ENCODE measurements at places on chromosomes 12 and 14.
A peak's percentile ranks its signal among the peaks of the same experiment; 100 is the strongest.

- DNase-seq: peak; percentile 10
These were observed 530 bp downstream of the APAF1 start for GRCh38 chr12:98645572-98646067.

DNA sequence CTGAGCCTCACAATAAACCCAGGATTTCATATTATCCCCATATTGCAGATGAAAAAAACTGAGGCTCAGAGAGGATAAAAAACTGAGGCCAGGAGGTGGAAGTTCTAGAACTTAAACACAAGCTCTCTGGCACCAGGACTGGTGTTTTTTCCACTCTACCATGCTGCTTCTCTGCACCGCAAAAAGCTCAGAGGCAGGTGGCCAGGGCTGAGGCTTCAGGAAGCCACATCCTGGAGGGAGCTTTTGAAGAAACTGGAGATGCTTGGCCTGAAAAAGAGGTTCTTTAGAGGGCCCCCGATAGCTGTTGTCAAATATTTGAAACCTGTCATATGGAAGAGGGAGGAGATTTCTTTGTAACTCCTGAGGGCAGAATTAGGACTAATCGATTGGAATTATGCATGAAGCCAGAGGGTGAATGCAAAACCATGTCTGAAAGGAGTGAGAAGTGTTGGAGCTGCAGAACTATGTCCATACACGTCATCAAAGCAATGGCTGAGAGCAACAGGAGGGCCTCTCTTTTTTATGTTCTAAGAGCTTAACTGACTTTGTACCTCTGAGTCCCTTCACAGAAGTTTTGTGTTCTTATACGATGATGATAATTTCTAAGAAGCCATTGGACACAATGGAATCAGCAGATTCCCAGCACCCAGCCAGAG, 448.6 kb downstream of the FUT8 start:
- peak; percentile 36 for DNase-seq

- no peak for DNase-seq
These were observed 395.7 kb upstream of the PDE3A start for GRCh38 chr12:19972325-19973288.

- DNase-seq: no peak
These were observed 33.3 kb downstream of the DHRS2 start for GRCh38 chr14:23669441-23669840.

DNA sequence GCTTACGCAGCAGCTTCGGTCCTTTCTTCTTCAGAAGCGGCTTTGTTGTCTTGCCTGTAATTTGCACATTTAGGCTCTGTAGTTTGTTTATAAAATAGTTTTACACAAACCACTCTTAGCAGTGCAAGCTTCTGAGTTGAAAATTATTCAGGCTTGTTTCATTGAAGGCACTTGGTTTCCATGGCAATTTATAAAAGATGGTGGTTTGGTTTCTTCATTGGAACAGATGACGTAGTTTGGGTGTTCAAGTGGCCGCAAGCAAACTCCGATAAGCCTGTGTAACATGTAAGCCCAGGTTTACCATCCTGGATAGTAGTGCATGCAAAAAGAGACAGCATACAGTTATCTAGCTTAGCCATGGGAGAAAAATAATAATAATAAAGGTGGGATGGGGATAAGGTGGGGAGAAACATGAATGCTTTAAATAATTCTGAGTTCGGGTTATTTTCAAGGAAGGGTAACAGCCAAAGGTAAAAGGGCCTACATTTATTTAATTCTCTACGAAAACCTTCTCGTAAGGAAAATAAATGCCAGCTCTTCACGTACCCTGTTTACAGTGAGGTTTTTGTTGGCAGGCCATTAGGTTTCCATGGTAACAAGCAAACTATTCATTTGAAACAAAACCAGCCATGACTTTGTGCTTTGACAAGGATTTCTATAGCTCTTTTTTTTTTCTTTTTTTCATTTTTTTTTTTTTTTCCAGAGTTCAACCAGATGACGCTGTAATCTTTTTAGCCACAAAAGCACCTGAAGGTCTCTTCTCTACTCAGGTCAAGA, 189.6 kb upstream of the RPL10L start:
- DNase-seq: no peak

- DNase-seq: no peak
These were observed 85.6 kb downstream of the PLEKHA5 start for GRCh38 chr12:19215115-19215514.

DNA sequence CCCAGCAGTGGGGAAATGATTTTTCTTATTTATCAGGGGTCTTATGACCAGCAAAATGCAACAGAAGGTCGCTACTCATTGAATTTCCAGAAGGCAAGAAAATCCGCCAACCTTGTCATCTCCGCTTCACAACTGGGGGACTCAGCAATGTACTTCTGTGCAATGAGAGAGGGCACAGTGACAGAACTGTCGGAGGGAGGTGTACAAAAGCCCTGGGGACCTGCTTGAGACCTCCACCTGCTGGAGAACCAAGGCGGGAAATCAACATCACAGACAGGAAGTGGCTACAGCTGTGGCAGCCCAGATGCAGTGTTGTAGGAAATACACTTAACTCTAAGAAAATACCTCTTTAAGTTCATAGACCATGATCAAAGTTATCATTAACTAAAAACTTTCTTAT, 250.9 kb upstream of the OR4E1 start:
- DNase-seq: peak; percentile 70

- no peak for DNase-seq
These were observed 132.5 kb downstream of the LLPH start for GRCh38 chr12:65998031-65998430.

- no peak for DNase-seq
These were observed 7.2 kb upstream of the CCDC197 start for GRCh38 chr14:93989939-93990338.

GRCh38 chr14:97336179-97336578, 539.0 kb downstream of the VRK1 start:
- DNase-seq: no peak

DNA sequence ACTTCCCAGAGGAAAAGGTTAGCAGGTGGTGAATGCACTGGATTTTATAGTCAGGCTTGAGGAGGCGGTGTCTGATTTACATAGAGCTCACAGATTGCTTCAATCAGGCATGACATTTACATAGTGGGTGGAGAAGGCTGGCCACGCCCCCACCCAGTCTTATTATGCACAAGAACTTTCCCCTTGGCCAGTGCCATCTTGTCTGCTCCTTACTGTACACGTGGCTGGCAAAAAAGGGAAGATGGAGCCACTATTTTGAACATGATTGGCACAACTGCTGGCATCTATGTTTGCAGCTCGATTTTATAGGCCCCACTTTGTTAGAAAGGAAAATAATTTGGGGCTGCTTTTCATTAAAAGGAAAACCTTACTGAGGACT, 10.9 kb upstream of the LGMN start:
- no peak for DNase-seq

- peak; percentile 64 for DNase-seq
These were observed 48.7 kb upstream of the LALBA start for GRCh38 chr12:48618541-48618940.

DNA sequence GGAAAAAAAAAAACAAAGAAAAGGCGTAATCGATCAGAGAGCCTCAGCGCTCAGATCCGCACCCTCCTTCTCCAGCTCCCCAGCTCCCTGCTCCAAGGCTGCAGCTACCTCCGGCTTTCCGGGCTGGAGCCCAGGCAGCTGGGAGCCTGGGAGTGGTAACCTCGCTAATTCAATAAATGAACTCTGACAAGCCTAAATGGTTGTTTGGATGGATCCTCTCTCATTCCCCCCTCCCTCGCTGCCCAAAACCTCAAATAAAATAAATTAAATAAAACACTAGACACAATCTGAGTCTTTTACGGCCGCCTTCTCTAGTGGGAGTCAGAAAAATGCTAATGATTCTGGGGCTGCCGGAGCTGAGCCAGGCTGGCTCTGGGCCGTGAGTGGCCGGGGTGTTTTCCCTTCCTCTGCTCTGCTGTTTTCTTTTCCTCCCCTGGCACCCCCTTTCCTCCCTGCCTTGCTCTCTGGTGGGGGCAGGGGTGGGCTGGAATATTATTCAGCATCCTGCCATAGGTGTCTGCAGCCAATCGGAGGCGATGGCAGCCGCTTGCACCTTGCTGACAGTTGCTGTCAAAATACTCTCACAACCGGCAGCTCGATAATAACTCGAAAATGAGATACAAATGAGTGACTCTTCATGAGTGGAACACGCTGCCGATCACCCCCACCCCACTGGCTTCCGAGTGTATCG, 76.1 kb downstream of the RBM19 start:
- DNase-seq: no peak

DNA sequence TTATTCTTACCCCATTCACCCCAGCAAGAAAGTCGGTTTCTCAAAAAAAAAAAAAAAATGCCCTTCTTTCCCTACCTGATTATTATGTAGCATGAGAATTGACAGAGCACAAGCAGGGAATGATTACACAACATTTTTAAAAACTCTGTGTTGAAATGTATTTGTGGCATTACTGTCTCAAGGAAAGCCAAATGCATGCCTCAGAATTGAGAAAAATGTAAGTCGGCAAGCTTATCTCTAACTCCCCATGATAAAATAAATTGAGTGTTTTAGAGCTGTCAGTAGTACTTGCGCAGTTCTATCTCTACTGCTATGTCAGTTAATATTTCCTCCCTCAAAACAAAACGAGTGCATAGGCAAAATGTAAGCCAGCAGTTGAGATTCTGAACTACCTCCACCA, 25.7 kb downstream of the ANO4 start:
- no peak for DNase-seq

DNA sequence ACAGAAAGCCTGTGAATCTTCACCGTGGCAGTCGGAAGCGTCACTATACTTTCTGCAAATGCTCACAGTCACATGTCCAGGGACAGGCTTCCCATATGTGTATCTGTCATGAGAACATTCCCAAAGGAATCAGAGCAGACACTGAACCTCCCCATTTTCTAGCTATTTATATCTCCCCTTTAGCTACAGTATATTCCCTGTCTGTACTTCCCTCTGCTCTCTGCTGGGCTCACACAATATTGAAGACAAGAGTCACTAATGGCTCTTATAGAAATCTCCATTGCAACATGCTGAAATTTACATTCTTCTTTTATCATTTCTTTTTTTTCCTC, 8.2 kb downstream of the A2M start:
- no peak for DNase-seq

GRCh38 chr14:76257842-76258397, 106.2 kb downstream of the GPATCH2L start:
- no peak for DNase-seq

DNA sequence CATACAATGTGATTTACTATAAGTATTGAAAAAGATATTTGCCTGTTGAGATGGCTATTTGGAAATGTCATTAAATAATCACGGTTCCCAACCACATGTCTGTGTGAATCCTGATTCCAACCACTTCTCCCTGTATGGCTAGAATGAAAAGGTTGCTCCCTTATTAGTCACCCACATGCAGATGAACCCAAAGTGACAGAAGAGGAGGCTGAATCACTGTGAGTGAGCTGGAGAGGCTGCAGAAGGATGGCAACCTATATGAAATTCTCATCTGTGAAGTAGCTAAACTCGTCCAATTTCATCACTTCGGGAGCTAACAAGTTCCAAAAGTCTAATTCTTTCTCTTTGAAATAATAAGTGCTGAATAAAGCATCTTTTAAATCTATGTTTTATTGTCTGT, 300.5 kb downstream of the PRKD1 start:
- DNase-seq: no peak

GRCh38 chr12:15842108-15842507, 40.1 kb upstream of the STRAP start:
- no peak for DNase-seq

GRCh38 chr12:3958534-3958933, 85.3 kb upstream of the PARP11 start:
- DNase-seq: no peak

DNA sequence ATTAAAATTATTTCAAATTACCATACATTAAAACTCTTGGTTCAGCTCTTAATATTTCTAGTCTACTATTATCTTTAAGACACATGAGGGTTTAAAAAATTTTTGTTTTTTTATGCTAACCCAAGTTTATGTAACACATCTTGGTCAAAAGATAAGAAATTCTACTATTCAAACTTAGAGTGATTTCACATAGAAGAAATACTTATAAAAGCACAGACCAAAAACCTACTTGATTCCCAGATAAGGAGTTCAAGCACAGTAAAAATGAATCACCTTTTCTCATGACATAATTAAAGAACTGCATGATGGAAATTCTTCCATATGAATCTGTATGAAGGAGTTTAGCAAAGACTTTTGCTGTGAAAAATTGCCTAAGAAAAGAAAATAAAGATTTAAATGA, 13.9 kb downstream of the PPP2R3C start:
- no peak for DNase-seq

DNA sequence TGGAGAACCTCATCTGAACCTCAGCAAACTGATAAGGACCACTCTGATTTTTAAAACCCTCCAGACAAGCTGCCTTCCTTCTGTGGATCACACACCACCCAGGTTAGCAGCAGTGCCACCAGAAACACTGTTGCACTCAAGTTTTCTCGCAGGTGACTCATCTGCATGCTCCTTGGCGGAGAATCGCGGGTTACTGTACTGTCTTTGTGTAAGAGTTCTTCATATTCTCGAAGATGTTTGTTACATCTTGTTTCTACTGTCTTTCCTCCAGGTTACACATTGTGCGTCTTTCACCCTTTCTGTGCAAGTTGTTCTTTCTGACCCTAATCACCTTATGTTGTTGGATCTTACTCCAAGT, 331.2 kb downstream of the CACNA1C start:
- no peak for DNase-seq

GRCh38 chr12:18992336-18992735, 137.2 kb upstream of the PLEKHA5 start:
- DNase-seq: no peak
